ENCODE measurements at places on chromosomes 12 and 14. TPM values are rescaled to one million over a fixed set of nuclear protein-coding genes. Genes with fewer than 3 reads are reported as not detected.

CLEC1B gene
- total RNA-seq, result not detected

SVOP gene
- total RNA-seq, result 30.9 TPM

PLCZ1 gene
- not detected for total RNA-seq

SCARB1 gene
- 8.9 TPM for total RNA-seq

HOXC9 gene
- total RNA-seq, result not detected

C14orf39 gene
- not detected for total RNA-seq

AQP6 gene
- 0.62 TPM for total RNA-seq

IAPP gene
- total RNA-seq, result not detected

RASAL1 gene
- total RNA-seq, result 2.5 TPM

BATF gene
- total RNA-seq, result 0.47 TPM

P2RX7 gene
- 2.7 TPM for total RNA-seq

- no peak for DNase-seq
Observed at GRCh38 chr12:56300644-56301464, 724 bp upstream of the CS start.

GRCh38 chr12:66620026-66620425 is 58.9 kb downstream of the GRIP1 start:
- DNase-seq, result no peak

GRCh38 chr12:1429980-1430379 is 164.4 kb downstream of the FBXL14 start:
- DNase-seq, result no peak

DNA sequence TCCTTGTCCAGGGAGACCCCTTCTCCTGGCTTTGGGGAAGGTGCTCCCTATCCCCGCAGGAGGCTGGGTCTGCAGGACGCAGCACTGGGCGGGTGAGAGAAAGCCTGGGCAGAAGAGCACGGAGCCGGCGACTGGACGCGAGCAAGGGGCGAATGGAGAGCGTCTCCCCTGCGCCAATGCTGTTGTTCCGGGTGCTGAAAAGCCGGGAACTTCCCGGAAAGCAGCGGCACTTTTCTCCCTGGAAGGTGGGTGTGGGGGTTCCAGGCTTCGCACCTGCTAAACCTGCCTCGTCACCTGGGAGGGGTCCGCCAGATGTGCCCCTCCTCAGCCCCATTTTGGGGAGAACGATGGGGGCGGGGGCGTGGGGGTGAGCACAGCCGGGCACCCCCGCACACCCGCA is 417.1 kb upstream of the TMTC1 start:
- DNase-seq, result no peak

- DNase-seq, result no peak
Observed at GRCh38 chr12:97260786-97261185, 201.8 kb upstream of the RMST start.

- DNase-seq, result no peak
Observed at GRCh38 chr12:68785358-68785757, 22.6 kb upstream of the MDM2 start.

DNA sequence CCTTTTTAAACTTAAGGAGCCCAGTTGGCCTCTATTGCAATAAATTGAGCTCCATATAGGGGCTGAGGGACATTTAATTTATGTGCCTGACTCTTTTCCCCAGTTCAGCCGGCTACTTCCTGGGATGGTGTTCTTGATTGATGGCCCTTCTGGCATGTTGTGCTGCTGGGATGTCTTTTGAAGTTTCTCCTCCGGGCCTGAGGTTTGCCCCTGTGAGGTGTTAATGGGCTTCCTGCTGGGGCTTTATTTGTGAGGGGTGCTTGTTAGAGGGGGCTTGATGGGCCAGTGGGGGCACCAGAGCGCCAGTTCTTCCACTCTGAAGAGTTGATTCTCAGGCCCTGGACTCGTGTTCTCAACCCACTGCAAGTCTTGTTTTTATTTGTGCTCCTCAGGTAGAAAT is 69.6 kb downstream of the CHST11 start:
- no peak for DNase-seq

- no peak for DNase-seq
Observed at GRCh38 chr12:11724888-11725311, 75.4 kb downstream of the ETV6 start.

GRCh38 chr14:76550534-76550933 is 174.6 kb downstream of the ESRRB start:
- DNase-seq, result no peak

DNA sequence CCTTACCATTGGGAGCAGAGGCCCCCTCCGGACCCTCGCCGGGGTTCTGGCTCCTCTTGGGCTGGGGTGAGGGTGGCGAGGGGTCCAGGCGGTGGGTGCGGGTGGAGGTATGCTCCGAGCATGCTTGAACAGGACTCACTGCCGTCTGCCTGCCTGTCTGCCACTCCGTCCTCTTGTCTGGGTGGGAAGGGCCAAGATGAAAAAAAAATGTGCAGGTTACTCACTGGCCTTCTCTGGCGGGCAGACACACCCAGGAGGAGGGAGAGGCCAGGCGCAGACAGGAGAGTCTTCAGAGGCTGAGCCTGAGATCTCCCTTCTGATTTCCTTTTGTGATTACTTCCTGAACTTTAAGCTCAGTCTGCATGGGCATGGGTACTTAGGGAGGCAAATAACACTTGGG is 76.1 kb downstream of the STON2 start:
- no peak for DNase-seq

GRCh38 chr12:108577458-108577857 is 15.1 kb downstream of the ISCU start:
- DNase-seq, result no peak

GRCh38 chr12:27807063-27807703 is 27.1 kb upstream of the MANSC4 start:
- no peak for DNase-seq

- no peak for DNase-seq
Observed at GRCh38 chr12:23893611-23894010, 55.9 kb downstream of the SOX5 start.

GRCh38 chr12:125683748-125684381 is 618.6 kb downstream of the AACS start:
- peak; percentile 4 for DNase-seq

DNA sequence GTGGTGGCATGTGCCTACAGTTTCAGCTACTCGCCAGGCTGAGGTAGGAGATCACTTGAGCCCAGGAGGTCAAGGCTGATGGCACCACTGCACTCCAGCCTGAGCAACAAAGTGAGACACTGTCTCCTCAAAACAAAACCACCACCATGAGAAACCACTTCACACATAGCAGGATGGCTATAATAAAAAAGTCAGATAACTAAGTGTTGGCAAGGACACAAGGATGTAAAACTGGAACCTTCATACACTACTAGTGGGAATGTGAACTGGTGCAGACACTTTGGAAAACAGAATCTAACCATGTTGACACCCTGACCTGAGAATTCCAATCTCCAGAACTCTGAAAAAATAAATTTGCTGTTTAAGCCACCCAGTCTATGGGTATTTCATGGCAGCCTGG is 67.7 kb downstream of the ACADS start:
- no peak for DNase-seq

- DNase-seq, result no peak
Observed at GRCh38 chr14:97298331-97298730, 501.1 kb downstream of the VRK1 start.

- DNase-seq, result no peak
Observed at GRCh38 chr12:95859947-95860850, 1.4 kb downstream of the SNRPF start.

Data from occipital lobe (tissue), 3 donors.